ENCODE measurements at places on chromosomes 6 and 20.

- DNase-seq, result no peak
Observed at GRCh38 chr6:136420853-136421252, 129.4 kb downstream of the MAP7 start.

- no peak for DNase-seq
Observed at GRCh38 chr6:101926149-101926925, 532.8 kb downstream of the GRIK2 start.

- no peak for DNase-seq
Observed at GRCh38 chr6:40344566-40345167, 242.5 kb downstream of the LRFN2 start.

DNA sequence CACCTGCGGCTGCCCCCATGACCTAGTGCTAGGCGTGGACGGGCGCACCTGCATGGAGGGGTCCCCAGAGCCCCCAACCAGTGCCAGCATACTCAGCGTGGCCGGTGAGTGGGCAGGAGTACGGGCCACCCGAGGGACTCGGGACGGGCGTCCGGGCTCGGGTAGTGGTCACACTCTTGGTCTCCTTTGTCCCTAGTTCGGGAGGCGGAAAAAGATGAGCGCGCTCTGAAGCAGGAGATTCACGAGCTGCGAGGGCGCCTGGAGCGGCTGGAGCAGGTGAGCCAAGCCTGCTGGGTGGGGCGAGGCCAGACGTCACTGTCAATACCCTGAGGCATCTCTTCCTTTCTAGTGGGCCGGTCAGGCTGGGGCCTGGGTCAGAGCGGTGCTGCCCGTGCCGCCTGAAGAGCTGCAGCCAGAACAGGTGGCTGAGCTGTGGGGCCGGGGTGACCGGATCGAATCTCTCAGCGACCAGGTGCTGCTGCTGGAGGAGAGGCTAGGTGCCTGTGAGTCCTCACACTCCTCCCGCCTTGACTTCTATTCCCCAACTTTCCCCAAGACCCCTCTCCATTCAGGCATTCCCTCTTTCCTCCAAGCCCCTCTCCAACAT, 2.9 kb downstream of the EGFL8 start:
- no peak for DNase-seq

GRCh38 chr6:32625137-32625536, 12.1 kb upstream of the HLA-DQA1 start:
- no peak for DNase-seq

- no peak for DNase-seq
Observed at GRCh38 chr20:56249244-56249955, 868 bp downstream of the MC3R start.

DNA sequence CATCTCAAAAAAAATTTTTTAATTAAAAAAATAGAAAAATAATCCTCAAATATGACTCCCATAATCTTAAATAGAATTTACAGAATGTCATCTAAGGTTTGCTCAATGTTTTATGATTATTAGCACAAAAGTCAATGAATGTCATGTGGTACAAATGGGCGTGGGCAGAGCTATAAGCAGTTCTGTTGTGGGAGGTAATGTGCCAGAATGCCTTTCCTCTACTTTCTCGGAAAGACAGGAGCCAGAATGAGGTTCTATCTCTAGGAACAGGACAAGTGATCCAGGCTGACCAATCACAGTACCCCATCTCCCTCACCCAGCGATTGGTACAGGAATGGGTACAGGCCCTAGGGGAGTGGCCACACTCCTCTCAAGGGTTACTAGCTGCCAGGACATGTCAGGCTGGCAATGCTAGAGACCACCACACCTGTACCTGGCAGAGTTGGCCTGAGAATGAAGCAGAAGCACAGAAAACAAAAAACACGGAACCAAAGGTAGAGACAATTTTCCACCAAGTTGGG, 15.1 kb downstream of the RALGAPA2 start:
- no peak for DNase-seq

DNA sequence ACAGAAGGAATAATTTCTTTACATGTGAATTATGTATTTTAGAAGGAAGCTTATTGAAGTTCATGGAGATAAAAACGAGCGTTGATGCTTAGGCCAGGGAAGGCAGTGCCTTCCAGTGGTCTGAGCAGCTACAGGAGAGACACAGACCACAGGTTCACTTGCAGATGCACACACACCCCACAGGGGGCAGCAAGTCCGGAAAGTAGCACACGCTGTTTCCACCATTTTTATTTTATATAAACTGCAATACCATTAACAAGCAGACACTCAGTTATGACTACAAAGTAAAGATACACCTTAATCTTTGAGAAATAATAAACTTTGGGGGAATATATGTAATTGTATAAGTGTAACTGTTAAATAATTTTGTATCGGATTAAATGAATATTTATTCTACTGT, 13.5 kb upstream of the DACT2 start:
- DNase-seq, result no peak

GRCh38 chr6:3803627-3804468, 45.3 kb upstream of the FAM50B start:
- DNase-seq, result no peak

DNA sequence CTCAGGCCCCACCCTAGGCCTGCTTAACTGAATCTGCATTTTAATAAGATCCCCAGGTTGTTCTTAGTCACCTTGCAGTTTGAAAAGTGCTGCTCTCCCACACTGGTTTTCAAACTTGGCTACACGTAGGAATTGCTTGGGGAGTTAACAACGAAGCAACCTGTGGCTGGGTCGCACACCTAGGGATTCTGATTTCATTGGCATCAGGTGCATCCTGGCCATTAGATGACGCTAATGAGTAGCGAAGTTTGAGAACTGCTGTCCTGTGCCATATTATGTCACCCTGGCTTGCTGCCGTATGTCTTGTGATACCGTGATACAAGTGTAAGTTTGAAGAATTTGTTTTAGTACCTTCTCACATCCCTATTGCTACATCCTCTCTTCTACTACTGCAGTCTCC, 28.2 kb upstream of the FUCA2 start:
- no peak for DNase-seq

- DNase-seq, result no peak
Observed at GRCh38 chr20:37276494-37277252, 12.8 kb upstream of the MANBAL start.

DNA sequence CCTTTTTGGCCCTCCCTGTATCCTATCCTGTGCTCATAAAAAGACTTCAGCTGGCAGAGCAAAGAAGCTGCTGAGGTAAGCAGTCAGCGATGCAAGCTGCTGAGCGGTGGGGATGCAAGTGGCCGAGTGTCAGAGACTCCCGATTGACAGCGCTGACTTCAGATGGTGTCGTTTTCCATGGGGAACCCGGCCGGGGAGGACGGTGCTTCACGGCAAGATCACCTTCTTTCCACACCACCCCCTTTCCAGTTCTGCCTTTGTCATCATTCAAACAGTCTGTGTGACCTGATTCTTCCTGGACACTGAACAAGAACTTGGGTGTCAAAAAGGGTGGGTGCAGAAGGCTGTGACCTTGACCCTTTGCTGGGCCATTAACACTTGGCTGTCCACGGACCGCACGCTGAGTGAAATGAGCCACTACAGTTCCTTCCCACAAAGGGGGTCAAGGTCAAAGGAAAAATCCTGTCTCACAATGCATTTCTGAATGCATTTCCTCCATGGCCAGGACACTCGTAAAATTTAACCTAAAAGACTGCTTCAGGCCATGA, 52.9 kb upstream of the UNC93A start:
- DNase-seq, result no peak

- no peak for DNase-seq
Observed at GRCh38 chr6:33075208-33075567, 602 bp upstream of the HLA-DPB1 start.

DNA sequence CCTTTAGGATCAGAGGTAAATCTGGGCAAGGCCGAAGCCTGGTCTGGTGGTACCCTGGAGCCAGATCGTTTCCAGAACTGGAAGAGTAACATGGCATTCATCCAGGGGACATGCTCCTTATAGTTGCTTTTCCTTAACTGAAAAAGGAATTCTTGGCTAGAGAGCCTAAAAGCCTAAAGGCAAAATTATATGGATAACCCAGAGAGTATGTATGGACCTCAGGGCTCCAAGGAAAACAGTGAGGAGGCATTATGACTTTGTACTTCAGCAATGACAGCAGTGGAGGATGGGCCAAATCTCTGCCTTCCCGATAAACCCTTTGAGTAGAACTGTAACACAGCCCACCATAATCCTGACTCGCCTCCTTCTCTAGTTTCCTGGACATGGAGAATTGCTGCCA, 29.3 kb downstream of the ARHGAP18 start:
- no peak for DNase-seq

DNA sequence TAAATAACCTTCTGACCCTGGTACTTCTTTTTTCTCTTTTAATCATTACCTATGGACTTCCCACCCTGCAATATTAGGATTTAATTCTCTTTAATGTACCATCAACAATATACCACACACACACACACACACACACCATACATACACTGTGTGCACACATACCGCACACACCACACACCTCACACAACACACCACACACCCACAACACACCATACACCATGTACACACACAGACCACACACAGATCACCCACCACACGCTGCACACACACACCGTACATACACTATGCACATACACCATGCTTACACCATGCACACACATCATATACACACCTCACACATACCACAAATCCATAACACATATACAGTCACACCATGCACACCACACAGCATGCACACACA, 57.4 kb upstream of the MAP3K4 start:
- no peak for DNase-seq

DNA sequence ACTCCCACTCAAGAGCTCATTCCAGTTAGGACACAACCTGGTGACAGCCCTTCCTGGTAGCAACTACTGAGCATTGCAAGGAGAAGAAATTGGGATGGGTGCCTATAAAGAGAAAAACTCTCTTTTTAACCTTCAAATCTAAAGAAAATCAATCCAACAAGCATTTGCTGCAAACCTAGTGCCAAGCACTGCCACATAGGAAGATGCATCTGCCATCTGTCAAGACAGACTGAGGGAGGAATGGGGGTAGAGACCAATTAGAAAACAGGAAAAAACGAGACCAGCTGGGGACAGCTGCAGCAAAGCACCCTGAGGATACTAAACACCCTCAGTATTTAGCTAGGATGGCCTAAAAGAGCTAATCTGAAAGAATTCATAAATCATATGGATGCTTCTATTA, 27.9 kb downstream of the HLA-DMB start:
- no peak for DNase-seq

- DNase-seq, result no peak
Observed at GRCh38 chr6:111846066-111846465, 27.2 kb downstream of the FYN start.

DNA sequence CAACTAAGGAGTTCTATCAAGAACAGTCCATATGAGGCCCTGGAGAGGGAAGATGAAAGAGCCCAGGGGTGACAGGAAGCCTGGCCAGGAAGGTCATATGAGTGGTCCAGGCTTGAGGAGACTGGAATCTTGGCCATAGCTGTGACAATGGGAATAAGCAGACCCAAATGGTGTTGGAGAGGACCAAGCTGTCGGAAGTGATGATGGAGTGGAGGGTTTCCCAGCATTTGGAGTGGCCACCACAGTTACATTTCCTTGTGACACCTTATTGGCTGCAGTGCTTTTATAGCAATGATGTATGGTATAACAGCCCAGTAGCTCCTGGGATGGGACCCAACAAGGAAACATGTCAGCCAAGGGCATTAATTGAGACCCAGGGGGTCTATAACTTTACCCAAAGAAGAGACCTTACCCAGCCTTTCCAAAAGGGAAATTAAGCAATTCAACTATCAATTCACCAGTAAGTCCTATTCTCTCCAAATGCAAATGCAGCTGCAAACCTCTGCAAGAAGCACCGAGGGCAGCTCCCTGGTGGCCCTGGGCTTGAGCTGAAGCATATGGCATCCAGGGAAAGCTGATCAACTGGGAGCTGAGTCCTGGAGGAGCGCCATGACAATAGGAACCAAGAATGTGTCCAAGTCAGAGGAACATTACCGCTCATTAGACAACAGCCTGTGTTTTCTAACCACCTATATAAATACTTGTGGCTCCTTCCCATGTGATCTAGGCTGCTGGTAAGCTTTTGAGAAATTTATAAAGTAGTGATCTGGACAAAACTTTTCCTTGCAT, 219.4 kb downstream of the SOD2 start:
- DNase-seq, result no peak

DNA sequence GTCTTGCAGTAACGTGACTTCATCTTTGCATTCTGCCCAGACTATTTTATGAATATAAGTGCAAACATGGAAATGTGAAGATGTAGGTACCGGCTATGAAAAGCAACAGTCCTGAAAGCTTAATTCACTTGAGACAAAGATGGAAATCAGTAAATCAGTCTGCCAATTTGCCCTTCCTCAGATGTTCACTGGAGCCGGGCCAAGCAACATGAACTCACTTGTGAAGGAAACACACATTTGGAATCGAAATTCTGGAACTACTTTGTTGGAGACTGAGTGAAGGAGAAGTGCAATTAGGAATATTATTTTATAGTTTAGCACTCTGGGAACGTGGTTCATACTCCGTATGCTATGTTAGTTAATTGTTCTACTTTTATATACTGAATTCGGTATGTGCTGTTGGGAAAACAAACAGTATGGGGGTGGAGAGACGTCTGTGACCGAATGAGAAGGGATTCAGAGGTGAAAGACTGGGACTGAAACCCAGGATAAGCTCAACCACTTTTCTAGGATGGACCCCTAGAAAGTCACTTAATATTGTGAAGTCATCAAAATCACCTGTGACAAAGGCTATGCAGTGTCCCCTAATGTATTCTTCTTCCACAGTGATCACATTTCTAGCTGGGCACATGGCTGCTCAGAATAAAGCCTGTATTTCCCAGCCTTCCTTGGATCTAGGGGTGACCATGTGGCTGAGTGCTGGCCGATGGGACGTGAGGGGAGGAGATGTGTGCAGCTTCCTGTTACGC, 95.5 kb downstream of the PREX1 start:
- DNase-seq, result no peak

DNA sequence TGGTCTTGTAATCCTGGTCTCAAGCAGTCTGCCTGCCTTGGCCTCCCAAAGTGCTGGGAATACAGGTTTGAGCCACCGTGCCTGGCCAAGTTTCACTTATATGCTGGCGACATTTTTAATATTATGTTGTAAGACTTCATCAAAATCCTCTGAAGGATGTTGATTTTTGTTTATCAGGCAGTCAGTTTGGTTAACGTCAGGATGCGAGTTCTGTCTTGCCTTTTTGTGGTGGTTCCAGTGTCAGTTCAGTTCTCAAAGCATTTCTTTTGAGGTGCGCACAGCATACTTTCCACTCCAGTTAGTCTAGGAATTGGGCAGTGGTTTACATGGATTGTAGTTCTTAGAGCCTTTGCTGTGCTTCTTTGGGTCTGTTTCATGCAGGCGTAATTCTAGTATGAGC, 24.9 kb downstream of the SCAF8 start:
- DNase-seq, result no peak

DNA sequence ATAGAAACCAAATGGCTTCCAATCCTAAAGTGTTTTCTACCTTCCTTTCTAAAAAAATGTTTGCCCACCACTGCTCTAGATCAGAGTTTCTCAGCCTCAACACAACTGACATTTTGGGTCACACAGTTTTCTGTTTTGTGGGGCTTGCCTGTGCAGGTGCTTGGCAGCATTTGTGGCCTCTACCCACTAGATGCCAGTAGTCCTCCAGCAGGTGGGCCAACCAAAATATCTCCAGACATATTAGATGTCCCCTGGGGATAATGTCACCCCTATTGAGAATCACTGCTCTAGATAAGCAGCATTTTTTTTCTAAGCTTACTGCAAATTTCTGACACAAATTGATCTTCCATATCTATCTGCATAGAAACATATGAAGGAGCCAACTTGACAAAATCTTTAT, 26.3 kb upstream of the EPM2A start:
- DNase-seq, result no peak
